ENCODE measurements at places on chromosomes 6 and 20.

- no peak for DNase-seq
Observed at GRCh38 chr6:141963543-141964295, 169.0 kb upstream of the GJE1 start.

DNA sequence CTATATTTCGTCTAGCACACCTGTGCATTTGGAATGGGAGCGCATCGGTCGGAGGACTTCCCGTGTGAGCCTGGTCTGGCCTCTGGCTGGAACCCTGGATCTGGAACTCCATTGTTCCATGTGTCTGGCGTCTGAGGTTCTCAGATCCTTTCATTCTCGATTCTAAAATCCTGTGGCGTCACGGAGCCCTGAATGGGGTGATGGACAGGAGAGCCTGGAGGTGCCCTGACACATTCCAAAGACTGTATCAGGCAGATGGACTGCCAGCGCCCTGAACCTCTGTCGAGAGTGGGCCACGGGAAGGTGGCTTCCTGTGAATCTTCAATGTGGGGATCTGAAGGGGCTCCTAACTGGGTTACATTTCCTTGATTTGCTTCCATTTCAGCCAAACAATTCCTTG is 20.6 kb downstream of the MYH7B start:
- no peak for DNase-seq

- no peak for DNase-seq
Observed at GRCh38 chr20:32810941-32811340, 8.8 kb upstream of the MAPRE1 start.

DNA sequence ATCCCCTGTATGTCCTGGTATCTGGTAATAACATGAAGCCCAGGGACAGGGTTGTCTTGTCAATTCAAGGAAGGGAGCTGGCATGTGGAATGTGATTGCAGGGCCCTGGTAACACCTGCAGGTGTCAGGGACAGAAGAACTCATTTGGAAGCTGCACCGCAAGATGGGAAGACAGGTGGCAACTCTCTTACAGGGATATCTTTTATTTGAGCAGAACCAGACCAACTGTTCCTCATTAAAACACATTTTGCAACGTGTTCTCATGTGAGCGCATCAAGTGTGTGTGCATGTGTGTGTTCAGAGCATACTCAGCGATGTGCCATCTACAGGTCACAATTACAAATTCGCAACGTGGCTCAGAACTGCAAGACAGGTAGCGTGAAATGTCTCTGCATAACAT is 370.9 kb upstream of the SOX4 start:
- no peak for DNase-seq

DNA sequence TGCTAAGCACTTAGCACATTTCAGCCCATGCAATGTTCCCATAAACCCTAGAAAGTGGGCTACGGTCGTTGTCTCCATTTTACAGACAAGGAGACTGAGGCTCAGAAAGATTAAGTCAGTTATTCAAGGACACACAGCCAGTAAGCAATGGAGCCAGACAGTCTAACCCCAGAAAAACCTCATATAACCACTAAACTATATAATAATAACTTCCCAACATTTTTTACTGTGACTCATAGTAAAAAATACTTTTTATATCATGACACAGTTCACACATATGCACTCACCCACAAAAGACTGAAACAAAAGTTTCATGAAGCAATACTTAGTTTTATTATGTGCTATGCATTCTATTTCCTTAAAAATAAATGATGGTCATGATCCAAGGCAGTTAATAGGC is 66.2 kb upstream of the EYA2 start:
- DNase-seq = no peak

DNA sequence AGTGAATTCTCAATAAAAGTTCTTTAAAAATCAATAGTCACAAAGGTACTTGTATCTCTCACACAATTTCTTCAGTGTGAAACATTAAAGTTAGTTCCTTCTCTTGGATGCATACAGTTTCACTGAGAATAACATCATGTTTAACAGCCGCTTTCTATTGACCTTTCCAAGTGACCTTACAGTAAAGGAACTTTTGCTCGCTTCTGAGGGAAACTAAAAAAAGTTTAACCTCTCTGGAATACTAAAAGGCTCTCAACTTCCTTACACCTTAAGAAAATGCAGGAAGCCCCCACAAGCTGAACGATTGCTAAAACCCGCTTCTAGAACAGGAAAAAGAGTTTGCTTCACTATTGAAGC is 1.3 kb downstream of the RRAGD start:
- no peak for DNase-seq

DNA sequence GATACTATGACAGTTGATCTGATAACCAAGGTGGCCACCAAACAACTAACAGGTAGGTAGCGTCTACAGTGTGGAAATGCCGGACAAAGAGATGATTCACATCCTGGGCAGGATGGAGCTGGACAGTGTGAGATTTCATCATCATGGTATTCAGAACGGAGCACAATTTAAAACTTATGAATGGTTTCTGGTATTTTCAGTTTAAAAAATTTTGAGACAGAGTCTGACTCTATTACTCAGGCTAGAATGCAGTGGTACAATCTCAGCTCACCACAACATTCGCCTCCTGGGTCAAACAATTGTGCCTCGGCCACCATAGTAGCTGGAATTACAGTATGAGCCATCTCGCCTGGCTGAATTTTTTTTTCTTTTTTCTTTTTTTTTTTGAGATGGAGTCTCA is 43.8 kb downstream of the CEP57L1 start:
- DNase-seq = no peak

DNA sequence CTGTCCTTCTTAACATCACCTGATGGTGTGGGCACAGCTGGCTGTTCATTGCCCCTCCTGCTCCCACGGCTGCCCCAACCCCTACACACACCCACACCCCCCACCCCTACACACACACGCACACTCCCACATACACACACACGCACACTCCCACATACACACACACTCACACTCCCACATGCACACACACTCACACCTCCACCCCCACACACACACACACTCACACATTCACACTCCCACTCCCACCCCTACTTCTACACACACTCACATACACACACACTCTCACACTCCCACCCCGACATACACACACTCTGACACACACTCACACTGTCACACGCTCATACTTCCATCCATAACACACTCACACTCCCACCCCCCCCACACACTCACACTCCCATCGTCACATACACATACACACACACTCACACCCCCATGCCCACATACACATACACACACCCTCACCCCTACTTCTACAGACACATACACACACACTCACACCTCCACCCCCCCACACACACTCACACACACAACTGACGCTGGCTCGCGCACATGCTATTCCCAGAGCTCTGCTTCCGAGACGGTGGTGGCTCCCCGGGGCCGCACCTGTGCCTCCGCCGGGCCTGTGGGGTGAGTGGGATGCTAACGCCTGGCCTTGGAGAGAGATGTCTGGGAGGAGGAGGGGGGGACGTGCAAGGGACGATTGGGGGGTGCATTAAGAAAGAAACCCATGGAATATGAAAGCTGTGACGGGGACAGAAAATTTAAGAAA is 174.8 kb upstream of the QKI start:
- DNase-seq = no peak

GRCh38 chr6:107323133-107323785 is 136.1 kb downstream of the PDSS2 start:
- DNase-seq = no peak

- DNase-seq = no peak
Observed at GRCh38 chr6:114181664-114182063, 161.2 kb downstream of the HS3ST5 start.

GRCh38 chr6:72720464-72720863 is 98.6 kb downstream of the KCNQ5 start:
- DNase-seq = no peak

- DNase-seq = no peak
Observed at GRCh38 chr20:56628873-56629463, at the start of gene TFAP2C. TFAP2C (plus strand) TSS chr20:56629306; CDS start chr20:56629545, 239 bp downstream.

DNA sequence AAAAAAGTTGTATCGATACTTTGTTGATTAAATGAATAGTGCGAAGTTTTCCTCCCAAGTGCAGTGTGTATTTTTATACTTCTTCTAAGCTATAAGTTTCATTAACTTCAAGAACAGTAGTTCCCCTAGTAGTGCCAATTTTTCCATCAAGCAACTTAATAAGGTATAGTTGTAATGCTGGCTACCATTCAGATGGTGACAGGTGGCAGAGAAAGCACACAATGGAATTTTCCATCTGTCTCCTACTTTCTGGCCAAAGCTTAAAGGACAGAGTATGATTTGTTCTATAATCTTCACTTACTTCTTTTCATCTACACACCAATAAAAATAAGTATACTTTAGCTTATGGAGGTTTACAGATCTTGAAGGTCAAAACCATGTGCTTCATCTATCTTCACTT is 431.1 kb downstream of the NKAIN2 start:
- no peak for DNase-seq

GRCh38 chr20:64130876-64131275 is 23.5 kb upstream of the NPBWR2 start:
- no peak for DNase-seq

DNA sequence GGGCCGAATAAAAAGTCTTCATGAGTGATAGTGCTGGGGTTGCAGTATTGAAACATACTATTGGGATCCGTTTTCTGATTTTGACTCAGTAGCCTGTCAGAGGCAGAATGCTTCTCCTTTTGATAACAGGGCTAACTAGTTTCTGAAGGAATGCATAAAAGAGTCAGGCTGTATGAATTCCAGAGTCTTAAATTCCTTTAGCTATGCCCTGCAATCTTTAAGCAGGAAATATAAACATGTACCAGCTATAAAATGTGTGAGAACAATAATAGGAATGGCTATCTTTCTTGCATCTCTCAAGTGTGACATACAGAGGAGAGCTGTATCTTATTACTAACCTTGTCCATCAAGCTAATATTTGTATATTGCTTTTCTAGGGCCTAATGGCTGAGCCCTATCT is 917.1 kb downstream of the KIF16B start:
- DNase-seq = no peak

- no peak for DNase-seq
Observed at GRCh38 chr6:43970913-43971775, 156.1 kb downstream of the MRPL14 start.

DNA sequence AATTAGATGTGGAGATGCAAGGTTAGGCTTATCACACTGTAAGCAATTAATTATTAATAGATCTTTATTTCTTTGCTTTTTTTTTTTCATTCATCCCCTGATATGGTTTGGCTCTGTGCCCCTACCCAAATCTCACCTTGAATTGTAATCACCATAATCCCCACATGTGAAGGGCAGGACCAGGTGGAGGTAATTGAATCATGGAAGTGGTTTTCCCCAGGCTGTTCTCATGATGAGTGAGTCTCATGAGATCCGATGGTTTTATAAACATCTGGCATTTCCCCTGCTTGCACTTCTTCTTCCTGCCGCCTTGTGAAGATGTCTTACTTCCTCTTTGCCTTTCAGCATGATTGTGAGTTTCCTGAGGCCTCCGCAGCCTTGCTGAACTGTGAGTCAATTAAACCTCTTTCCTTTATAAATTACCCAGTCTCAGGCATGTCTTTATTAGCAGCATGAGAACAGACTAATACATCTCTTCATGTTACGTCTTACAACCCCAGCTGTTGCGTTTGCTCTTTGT is 333.8 kb downstream of the CDH26 start:
- DNase-seq = no peak

GRCh38 chr20:62644802-62645496 is 2.6 kb downstream of the SLCO4A1 start:
- DNase-seq = no peak

DNA sequence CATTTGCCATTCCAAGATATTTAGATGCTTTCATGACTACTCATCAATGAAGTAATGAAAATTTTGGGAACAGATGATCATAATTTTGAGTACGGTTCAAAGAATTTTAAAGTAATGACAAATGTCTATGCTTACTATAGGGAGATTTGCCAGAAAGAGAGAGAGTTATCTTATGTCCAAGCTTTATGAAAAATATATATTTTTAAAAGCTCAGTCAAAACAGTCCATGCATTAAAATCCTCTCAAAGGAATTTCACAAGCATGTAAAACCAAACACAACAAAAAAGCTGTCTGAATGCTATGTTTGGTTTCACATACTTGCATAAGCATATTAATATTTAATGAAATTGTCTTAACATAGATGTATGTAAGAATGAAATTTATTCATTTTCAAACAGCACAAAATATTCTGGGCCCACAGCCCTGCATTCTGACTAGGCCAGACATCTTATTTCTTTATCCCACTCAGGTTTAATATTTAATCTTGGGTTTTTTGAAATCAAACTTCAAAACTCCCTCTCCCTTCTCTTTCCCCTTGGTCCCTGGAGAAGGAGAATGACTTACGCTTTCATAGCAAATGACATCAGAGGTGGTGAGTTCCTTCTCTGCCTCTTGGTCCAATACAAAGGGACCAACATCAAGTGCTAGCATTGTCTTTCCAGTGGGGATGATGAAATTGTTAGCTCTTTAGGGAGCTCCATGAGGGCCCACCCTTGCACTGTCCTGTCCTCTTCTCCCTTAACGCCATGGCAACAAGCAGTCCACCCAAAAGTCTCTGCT is 94.2 kb downstream of the ADAT2 start:
- no peak for DNase-seq

DNA sequence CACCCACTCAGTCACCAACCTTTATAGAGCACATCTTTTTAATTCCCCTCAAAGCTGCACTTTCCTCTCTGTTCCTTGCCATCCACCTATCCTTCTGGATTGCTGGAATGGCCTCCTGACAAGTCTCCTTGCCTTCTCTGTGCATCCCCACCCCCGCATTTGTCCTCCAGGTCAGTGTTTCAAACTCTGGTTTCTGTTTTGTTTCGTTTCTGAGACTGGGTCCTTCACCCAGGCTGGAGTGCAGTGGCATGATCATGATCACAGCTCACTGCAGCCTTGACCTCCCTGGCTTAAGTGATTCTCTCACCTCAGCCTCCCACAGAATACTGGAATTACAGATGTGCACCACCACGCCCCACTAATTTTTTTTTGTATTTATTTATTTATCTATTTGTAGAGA is 96.2 kb downstream of the PLCB1 start:
- DNase-seq = no peak

DNA sequence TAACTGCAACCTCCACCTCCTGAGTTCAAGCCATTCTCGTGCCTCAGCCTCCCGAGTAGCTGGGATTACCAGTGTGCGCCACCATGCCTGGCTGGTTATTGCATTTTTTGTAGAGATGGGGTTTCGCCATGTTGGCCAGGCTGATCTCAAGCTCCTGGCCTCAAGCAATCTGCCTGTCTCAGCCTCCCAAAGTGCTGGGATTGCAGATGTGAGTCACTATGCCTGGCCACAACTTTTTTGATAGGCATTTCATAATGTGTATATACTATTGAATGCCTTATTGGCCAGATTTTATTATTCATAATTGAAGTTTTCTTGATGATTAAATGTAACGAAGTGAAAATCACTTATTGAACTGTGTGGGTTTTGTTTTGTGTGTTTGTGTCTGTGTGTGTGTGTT is 27.9 kb downstream of the FIG4 start:
- DNase-seq = no peak

- DNase-seq = no peak
Observed at GRCh38 chr20:59299945-59300332, 472 bp upstream of the EDN3 start.
